ENCODE measurements at places on chromosomes 16 and 17.

DNA sequence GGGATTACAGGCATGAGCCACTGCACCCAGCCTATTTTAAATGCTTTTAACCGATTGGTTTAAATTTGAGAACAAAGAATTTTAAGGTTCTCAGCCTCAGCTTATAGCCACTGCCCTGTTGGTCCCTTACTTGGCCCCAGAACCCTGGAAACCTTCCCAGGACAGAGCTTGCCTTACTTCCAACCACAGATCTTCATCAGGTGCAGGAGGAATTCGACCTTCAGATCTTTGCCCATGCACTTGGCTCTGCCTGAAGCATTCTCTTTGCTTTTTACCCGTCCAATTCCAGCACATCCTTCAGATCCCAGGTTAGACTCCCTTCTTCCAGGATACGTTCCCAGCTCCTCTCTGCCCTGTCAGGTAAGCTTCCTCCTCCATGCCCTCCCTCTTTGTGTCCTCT is 27.7 kb downstream of the CHD9 start:
- no peak for DNase-seq

GRCh38 chr16:58656899-58657298 is 27.3 kb upstream of the CNOT1 start:
- DNase-seq: no peak

DNA sequence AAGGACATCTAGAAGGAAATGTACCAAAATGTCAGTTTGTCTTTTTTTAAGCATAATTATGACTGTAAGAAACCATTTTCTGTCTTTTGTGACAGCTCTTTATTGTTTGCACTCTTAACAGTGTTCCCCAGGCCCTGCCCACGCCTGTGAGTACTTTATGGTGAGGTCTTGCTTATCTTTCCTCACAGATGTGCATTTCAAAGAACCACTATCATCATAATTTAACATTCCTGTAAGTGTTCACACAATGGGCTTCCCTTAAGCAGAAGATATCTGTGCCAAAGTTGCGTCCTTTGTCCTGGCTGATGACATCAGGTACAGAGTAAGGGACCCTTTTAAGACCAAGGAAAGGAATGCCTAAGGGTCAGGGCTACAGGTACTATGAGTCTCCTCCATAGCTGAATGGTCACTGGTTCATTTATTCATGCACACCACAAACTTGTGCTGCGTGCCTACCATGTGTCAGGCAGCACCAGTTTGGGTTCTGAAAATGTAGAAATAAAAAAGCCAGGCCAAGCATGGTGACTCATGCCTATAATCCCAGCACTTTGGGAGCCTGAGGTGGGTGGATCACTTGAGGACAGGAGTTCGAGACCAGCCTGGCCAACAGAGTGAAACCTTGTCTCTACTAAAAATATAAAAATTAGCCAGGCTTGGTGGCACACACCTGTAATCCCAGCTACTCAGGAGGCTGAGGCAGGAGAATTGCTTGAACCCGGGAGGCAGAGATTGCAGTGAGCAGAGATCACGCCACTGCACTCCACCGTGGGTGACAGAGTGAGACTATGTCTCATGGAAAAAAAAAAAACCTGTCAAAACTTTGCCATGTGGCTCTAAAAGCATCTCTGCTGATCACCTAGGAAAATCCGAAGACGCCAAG is 55.4 kb upstream of the NLK start:
- DNase-seq: no peak

DNA sequence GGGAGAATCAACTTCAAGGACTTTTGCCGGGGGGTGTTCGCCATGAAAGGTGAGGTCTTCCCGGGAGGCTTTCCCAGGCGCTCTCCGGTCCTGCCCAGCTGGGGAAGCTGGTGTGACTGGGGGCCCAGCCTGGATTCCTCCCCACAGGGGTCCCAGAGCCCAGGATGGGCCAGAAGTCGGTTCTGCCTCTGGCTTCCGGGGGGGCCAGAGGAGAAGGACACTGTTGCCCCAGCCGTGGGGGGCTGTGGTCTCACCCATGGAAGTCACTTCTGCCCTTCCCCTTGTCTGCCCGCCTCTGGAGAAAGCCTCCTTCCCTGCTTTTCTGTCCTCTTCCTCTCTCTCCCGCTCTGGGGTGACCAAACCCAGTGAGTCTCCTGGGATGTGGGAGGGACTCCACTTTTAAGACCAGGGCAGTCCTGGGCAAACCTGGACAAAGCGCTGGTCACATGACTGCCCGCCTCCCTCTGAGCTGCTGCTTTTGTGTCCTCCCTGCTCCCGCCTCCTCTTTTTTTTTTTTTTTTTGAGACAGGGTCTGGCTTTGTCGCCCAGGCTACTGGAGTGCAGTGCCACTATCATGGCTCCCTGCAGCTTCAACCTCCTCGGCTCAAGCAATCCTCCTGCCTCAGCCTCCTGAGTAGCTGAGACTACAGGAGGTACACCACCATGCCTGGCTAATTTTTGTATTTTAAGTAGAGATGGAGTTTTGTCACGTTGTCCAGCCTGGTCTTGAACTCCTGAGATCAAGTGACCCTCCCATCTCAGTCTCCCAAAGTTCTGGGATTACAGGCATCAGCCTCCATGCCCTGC is 40.6 kb downstream of the RAB11FIP4 start:
- DNase-seq: no peak

GRCh38 chr16:1543085-1543896 is 9.8 kb downstream of the TMEM204 start:
- no peak for DNase-seq

DNA sequence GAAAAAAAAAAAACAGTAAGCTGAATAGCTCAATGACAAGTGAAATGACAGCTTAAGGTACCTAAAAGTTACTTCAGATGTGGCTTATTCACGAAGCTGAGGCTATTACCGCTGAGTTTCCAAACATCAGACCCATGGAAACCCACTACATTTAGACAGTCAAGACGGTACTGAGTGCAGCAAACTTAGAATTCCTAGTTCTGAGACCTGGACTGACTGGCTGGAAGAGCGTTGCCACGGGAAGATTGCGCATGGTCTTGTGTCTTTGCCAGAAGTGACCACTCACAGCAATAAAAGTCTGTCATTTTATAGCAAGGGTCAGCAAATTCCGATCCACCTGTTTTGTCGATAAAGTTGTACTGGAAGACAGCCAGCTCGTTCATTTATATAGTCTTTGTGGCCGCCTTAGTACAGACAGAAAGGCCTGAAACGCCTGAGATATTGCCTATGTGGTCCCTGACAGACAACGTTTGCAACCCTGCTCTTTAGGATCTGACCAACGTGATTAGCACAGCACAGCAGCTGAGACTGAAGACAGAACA is 19.2 kb downstream of the LITAFD start:
- DNase-seq: no peak

- peak; percentile 51 for DNase-seq
These were observed 10.0 kb downstream of the CACNA1G start for GRCh38 chr17:50570528-50570927.

DNA sequence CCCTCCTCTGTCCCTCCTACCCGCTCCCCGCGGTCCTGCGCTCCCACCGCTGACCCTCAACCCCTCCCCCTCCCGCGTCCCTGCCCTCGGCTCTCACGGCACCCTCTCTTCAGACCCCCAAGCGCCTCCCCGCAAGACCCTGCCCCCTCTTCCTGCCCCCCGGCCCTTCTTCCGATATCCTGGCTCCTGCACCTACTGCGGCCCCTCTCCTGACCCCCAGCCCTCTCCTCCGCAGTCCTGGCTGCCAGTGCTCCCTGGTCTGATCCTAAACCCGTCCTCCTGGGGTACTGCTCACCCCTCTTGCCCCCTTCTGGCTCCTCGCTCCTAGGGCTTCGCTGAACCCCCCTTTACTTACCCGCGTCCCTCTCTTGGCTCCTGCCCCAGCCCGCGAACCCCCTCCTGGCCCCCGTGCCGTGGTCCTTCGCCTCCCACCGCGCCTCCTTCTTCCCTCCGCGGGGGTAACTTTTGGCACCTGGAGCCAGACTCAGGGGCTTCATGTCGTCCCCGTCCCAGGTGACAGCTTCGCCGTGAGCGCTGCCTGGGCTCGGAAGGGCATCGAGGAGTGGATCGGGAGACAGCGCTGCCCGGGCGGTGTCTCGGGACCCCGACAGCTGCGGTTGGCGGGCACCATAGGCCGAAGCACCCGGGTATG is 839 bp downstream of the NKD1 start:
- DNase-seq: no peak

GRCh38 chr16:72467157-72467759 is 295.3 kb upstream of the PMFBP1 start:
- peak; percentile 81 for DNase-seq

DNA sequence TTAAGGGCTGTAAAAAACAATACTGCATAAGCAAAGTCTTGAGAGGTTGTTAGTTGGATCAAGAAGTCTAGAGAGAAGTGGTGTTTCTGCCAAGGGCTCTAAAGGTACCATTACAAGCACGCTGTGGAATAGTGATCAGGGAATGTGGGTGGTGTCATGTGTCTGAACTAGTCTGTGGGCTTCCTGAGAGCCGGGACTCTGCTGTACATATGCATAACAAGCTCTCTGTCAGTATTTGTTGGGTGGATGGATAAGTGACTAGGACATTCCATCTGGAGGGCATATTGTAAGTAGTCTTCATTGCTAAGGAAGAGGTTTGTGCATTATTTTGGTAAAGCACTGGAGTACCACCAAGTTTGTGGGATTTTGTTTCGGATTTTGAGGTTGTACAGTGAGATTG is 209.5 kb downstream of the LGALS9B start:
- no peak for DNase-seq

GRCh38 chr17:10699856-10700255 is 2.5 kb downstream of the ADPRM start:
- DNase-seq: no peak
